ENCODE measurements at places on chromosomes 13 and 19.

GRCh38 chr19:17834350-17835181 lies 13.2 kb downstream of the JAK3 start:
- no peak for DNase-seq

GRCh38 chr13:37959284-37959683 lies 89.7 kb upstream of the TRPC4 start:
- no peak for DNase-seq

DNA sequence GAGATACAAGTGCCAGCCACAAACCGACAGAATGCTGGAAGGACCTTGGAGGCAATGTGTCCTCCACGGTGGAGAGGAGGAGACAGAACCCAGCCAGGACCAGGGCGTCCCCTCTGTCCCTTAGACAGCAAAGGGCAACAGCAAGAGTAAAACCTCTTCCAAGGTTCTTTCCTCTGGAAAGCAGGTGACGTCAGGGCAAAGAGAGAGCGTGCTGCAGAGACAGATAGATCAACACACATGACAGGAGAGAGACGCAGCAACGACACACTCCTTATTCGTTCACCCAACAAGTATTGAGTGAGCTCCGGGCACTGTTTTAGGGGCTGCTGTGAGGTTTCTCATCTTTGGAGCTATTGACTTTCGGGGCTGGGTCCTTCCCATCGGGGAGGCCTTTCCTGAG lies 1.3 kb upstream of the GALP start:
- no peak for DNase-seq

- no peak for DNase-seq
These were observed 636 bp upstream of the RB1 start for GRCh38 chr13:48302871-48303358.

GRCh38 chr13:27535546-27535945 lies 84.8 kb downstream of the LNX2 start:
- DNase-seq: no peak

GRCh38 chr19:53196777-53197396 lies 3.7 kb upstream of the ZNF665 start:
- DNase-seq: peak; percentile 87

GRCh38 chr13:86429756-86430155 lies 630.5 kb upstream of the SLITRK6 start:
- DNase-seq: no peak

GRCh38 chr19:3201911-3202310 lies 16.2 kb downstream of the NCLN start:
- no peak for DNase-seq

DNA sequence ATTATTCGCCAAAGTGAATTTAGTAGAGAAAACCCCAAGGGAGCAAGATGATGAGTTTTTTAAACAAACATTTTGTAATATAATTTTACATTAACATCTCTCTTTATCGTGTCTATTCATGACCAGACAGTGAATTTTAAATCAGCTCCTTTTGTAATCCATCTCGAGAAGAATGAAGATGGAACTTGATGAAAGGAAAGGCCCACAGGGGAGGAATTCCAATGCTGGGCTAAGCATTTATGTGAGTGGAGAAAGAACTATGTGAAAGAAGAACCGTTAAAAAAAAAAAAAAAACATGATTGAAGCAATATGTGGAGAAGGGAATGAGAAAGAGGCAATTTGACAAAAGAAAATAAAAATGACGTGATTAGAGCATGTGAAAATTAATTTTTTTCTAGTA lies 170.6 kb downstream of the KCTD12 start:
- no peak for DNase-seq

DNA sequence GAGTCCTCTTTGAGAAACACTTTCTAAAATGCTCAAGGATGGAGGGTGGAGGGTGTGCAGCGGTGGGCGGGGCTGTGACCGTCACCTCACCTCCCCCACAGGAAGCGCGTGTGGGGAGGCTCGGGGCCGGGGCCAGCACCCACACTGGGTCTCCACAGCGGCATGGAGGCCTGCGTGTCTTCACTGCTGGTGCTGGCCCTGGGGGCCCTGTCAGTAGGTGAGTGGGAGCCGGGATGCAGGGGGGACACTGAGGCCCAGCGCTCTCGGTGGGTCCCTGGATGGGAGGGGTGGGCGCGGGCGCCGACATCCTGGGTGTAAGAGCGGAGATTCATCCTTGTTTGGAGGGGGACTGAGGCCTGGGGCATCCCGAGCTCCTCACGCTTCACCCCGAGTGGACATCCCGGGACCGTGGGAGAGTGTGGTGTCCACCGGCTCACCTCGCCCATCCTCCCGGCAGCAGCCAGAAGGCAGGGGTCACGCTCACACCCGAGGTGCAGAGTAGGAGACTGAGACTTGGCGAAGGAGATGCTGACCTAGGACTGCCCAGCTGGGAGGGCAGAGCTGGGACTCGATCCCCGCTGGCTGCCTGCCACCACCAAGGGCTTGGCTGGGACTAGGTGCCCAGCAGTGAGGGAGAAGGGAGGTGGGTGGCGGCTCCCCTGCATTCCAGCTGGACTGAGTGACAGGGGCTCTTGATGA lies at the start of gene GZMM:
Gene GZMM, plus strand, starts transcription at position 144 of the 699 bp plus-strand sequence. Its CDS starts 19 bp downstream, at position 163.
- DNase-seq: no peak

Measured in left renal pelvis (tissue), 4 donors.